Activated CD4-positive, alpha-beta T cell treated with anti-CD3 and anti-CD28 coated beads, Interleukin-2, amount 50 U/mL, for 24 hours (primary cell): ENCODE measurements at places on chromosomes 2 and 18.

DNA sequence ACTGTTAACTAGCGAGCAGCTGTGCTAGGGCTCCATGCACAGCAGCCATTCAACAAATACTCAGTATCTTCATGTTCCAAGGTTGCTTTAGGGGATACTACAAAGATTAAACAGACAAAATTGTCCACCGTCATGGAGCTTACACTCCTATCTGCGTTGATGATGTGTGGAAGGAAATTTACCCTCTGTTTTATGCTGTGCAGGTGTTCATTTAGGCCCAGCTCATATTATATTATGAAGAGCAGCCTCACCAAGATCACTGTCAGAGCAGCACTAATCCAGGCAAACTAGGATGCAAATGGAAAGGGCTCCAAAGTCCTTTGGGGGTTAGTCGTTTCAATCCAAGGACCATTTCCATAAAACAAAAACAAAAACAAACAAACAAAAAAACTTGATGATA lies 13.4 kb upstream of the WIPF1 start:
- DNase-seq = no peak

DNA sequence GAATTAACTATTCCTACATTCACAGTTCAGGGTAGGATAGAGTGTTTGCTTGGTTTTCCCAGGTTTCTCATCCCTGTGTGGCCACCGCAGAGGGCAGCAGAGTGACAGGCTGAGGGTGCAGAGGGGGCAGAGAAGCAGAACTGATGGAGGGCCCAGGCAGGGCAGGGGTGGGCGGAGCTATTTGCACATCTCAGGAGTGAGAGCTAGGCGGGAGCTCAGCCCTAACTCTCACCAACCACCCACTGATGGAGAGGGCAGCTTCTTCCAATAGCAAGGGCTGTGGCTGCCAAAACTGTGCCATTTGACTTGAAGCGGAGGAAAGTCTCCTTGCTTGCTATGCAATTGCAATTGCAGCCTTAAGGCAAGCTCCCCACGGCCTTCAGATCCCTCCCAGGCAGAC lies 12.0 kb upstream of the DARS1 start:
- no peak for DNase-seq

DNA sequence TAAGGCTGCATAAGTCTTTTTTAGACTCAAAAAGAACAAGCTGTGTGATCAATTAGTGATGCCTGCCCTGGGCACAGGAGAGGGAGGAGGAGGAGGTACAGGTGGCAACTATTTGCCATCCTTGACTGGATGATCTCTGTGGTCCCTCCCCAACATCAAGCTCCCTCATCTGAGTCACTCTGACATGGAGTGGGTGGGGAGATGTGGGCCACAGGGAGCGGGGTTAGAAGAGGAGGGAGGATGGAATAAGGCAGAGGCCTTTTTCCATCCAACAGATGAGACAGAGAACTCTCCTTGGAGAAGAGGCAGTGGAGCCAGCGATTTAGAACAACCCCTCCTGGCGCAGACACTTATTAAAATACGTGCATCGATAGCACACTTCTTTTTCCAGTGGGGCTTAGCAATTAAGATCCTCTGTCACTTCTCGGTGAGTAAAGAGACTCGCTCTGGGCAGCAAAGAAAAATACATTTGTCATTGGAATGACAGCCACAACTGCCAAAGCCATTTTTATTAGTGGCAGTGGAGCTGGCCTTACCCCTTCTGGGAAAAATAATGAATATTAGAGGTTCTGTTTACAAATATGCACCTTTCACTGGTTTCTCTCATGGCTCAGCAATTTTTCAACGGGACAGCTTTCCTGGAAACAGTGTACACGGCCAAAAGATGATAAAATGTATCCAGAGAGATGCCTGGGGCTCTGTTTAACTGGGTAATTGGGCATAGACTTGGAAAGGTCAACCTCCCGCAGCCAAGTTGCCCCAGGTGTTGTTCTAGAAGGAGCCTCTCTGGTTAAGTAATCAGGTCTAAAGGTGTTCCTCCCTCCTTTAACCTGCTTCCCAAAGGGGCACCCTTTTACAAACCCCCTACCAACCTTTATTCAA lies 238.4 kb upstream of the CXCR4 start:
- DNase-seq = no peak

DNA sequence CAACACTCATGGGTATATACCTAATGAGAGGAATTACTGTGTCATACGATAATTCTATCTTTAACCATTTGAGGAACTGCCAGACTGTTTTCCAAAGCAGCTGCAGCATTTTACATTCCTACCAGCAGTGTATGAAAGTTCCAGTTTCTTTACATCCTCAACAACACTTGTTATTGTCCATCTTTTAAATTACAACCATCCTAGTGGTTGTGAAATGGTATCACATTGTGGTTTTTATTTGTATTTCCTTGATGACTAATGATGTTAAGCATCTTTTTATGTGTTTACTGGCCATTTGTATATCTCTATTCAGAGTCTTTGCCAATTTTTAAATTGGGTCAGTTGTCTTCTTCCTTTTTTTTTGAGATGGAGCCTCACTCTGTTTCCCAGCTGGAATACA lies 4.0 kb upstream of the CKAP2L start:
- no peak for DNase-seq
